Hematopoietic multipotent progenitor cell treated with erythropoietin and hydrocortisone succinate and interleukin-3 and kit ligand, for 17 days (in vitro differentiated cells): ENCODE measurements at places on chromosomes 7 and 10.

DNA sequence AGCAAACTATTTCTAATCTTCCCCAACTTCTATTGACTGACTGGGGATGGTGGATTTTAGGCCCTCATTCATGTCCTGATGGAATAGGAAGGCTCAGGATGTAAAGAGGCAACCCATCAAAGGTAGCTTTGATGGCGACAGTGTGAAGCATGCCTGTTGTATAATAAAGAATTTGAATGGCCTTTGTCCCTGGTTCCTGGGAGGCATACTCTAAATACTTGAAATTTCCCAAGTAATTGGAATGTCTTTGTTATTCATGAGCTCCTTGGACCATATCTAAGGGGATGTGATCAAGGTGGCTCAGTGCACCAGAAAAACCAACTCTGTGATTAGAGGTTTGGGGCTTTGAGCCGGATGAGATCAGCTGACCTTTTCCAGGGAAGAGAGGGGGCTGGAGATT, 264.5 kb upstream of the NEBL start:
- DNase-seq = no peak

GRCh38 chr10:50044941-50045664, 22.7 kb upstream of the WASHC2A start:
- DNase-seq = no peak

- no peak for DNase-seq
Measured at GRCh38 chr7:39356172-39356925, 209.9 kb upstream of the YAE1 start.

DNA sequence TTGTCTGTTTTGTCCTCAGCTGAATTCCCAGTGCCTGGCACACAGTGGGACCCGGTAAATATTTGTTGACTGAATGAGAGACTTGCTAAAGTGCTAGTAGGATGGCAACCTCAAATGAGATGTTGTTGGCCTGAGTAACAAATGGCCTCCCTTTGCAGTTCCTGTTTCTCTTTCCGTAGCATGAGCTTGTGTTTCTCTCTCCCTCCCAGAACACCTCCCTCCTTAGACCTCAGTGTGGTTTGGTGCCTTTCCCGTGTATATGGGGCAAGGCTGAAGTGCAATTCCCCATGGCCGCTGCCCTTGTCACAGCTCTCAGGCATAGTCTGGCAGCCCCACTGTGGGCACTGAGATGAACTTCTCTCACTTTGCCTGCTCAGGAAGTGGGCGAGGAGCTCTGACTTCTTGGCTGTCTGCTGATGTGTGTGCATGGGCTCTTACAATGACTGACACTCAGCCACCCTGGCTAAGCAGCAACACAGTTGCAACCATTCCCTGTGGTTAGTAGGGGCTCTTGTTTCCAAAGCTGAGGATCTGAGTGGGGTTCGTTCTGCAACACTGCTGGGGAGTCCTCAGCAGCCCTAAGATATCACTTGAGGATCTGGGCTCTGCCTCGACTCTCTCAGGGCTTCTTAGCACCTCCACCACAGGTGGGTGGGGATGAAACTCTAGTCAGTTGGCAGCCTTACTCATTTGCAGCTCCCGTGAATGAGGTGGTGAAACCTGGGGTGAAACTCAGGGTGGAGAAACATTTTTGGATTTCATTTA, 136.1 kb downstream of the ICA1 start:
- no peak for DNase-seq

DNA sequence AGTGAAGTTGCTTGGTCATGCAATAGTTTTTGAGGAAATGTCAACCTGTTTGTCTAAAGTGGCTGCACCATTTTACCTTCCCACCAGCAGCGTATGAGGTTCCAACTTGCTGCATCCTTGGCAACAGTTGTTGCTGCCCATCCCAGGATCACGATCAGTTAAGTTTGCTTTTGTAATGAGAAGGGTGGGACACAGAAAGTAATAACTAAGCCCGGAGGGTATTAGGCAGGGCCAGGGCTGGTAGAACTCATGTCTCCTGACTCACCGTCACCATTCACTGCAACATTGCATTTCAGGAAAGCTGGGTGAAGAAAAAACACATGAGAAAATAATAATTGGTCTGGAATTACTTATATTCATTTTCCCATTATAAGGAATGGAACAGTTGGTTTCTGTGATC, 25.4 kb downstream of the CELF2 start:
- no peak for DNase-seq

GRCh38 chr7:157485361-157485831, 148.6 kb downstream of the DNAJB6 start:
- no peak for DNase-seq

GRCh38 chr10:48923748-48924147, 15.9 kb downstream of the LRRC18 start:
- DNase-seq = no peak

- no peak for DNase-seq
Measured at GRCh38 chr10:102335184-102335583, 60.3 kb upstream of the NFKB2 start.

GRCh38 chr7:38908759-38909335, at the start of gene VPS41:
VPS41 (minus strand) TSS chr7:38909191; CDS start chr7:38909174, 17 bp downstream.
- peak; percentile 89 for DNase-seq

DNA sequence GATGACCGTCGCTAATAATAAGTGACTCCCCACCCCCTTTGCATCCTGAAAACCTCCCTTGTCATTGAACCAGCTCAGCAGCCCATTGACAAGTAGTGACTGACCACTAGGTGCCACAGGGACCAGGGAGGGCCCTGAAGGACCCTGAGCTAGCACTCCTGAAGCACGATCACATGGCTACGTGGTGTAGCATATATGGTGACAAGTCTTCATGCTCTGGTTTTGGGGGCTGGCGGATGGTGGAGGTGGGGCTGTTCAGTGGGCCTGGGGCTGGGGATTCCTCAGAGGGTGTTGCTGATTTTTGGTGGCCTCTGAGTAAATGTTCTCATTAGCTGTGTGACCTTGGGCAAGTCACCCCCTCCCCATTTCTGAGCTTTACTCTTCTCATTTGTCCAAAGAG, 4.7 kb downstream of the ADAMTS14 start:
- no peak for DNase-seq

- DNase-seq = no peak
Measured at GRCh38 chr10:30816820-30817171, 187.2 kb upstream of the LYZL2 start.

DNA sequence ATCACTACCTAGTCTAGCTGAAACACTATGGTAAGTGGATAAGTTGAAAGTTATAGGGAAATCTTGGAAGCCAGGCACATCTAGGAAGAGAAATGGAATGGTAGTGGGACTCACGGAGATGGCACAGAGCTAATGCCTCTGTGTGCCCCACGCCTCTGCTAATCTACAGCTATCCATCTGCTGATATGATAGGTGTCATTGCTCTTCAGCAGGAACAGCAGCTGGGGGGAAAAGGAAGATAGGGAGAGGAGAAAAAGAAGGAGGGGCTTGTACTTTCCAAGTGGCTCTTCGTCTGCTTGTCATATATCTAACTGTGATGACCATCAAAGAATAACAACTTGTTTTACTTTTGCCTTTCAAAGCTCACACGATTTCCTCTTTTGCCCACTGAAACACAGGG, 1199.1 kb upstream of the SORCS1 start:
- DNase-seq = no peak

- no peak for DNase-seq
Measured at GRCh38 chr10:132395704-132396493, 1.1 kb upstream of the PWWP2B start.

DNA sequence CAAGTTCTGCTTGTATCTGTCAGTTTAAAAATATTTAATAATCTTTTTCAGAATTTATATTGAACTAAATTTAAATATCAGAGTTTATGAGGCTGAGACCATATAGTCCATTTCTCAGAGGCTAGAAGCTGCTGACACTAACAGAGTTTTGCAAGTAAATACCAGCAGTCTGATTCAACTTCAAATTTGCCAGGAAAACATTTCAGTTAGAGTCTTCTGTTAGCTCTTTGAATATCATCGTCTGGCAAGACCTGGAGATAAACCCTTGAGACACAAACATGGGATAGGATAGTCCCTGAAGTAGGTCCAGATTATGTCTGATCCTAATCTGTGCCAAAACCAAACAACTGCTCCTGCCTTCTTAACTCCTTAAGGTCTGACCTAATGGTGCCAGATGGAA, 472.8 kb upstream of the STEAP1 start:
- no peak for DNase-seq
